ENCODE measurements at places on chromosomes 2 and 18. TPM values are rescaled to one million over a fixed set of nuclear protein-coding genes. Genes with fewer than 3 reads are reported as not detected.

The ZBTB7C gene
- not detected for total RNA-seq

The ADCYAP1 gene
- not detected for total RNA-seq

The ANKRD30BL gene
- total RNA-seq, result not detected

The CD28 gene
- total RNA-seq, result 175 TPM

The CCDC121 gene
- 0.11 TPM for total RNA-seq

The GALNT13 gene
- not detected for total RNA-seq

The OTOF gene
- total RNA-seq, result 1.9 TPM

The RDH14 gene
- total RNA-seq, result 16.1 TPM

The DNER gene
- total RNA-seq, result not detected

The STAT4 gene
- total RNA-seq, result 59.5 TPM

The LYPD1 gene
- total RNA-seq, result not detected

The GALR1 gene
- not detected for total RNA-seq

The NT5DC4 gene
- not detected for total RNA-seq

The OXER1 gene
- total RNA-seq, result 0.23 TPM

The CABYR gene
- 0.46 TPM for total RNA-seq

The TBR1 gene
- total RNA-seq, result not detected

The LAMA1 gene
- total RNA-seq, result not detected

The CACNB4 gene
- 0.37 TPM for total RNA-seq

The HOXD13 gene
- not detected for total RNA-seq

The IGFBP5 gene
- total RNA-seq, result not detected

The CAMKMT gene
- total RNA-seq, result 13.3 TPM

The FAP gene
- total RNA-seq, result not detected

The KLF7 gene
- total RNA-seq, result 32.7 TPM

The LOXHD1 gene
- total RNA-seq, result 0.05 TPM

The COX5B gene
- 220 TPM for total RNA-seq

The EPHA4 gene
- total RNA-seq, result 7.2 TPM

The SEMA4C gene
- total RNA-seq, result 9.6 TPM

The FER1L5 gene
- total RNA-seq, result not detected

The POTEI gene
- total RNA-seq, result not detected

The C2orf66 gene
- total RNA-seq, result 0.25 TPM

The LIMS2 gene
- 19.3 TPM for total RNA-seq

The CRYGD gene
- not detected for total RNA-seq

The SRD5A2 gene
- total RNA-seq, result not detected

The LONRF2 gene
- 0.02 TPM for total RNA-seq

The ASB3 gene
- 23.4 TPM for total RNA-seq

The PRKAG3 gene
- not detected for total RNA-seq

The TMEM17 gene
- total RNA-seq, result 0.18 TPM

The HAAO gene
- total RNA-seq, result 1.2 TPM

The ALPP gene
- total RNA-seq, result not detected

The DOK6 gene
- total RNA-seq, result not detected

The CCDC102B gene
- total RNA-seq, result 2.3 TPM

The EMX1 gene
- total RNA-seq, result not detected

The RND3 gene
- total RNA-seq, result not detected

The DCC gene
- not detected for total RNA-seq

The ITPRIPL1 gene
- total RNA-seq, result 24.8 TPM

The GCKR gene
- total RNA-seq, result not detected

The ADD2 gene
- total RNA-seq, result 26.9 TPM

The BCL2 gene
- 66.0 TPM for total RNA-seq

The TXNDC2 gene
- total RNA-seq, result not detected

The PHLPP1 gene
- total RNA-seq, result 6.8 TPM
